Activated CD8-positive, alpha-beta memory T cell treated with anti-CD3 and anti-CD28 coated beads for 1 hour (primary cell): ENCODE measurements at places on chromosomes 6 and 20.

GRCh38 chr20:11156922-11157321 is 483.1 kb upstream of the JAG1 start:
- no peak for DNase-seq

- no peak for DNase-seq
Measured at GRCh38 chr6:26420688-26421171, 18.7 kb downstream of the BTN3A1 start.

DNA sequence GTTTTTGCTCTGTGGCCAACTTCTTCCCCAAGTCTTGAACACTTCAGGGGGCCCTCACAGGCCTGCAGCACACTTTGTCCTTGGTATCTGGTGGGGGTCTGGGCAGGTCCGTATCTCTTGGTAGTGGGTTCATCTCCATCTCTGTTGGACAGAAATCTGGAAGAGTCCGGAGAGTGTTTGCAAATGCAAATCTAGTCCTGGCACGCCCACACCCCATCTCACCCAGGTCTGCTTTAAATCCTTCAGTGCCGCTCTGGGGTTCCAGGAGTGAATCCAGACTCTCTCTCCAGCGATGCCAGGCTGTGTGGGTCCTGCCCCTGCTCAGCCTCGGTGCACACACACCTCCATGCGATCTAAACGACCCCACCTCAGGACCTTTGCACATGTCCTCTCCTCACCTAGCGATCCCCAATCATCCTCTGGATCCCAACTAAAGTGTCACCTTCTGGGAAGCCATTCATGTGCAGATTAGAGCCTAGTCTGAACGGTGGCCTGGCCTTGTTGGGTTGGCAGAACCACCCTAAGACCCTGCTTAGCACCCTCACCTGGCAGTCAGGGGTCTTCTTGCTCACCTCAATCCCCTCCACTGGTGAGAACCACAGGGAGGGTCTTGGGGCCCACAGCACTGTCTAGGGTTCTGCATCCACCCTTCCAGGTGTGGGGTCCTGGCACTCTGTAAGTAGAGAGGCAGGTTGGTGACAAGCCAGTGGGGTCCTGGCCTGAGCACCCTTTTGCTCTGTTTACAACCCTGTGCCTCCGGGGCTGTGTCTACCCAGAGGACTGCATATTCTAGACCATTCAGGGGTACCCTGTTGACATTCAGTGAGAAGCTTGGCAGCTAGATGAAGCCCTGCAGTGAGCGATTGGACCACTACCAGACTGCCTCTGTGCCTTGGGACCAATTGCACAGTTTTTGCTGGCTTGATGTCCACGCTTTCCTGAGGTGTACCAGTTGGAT is 100.8 kb downstream of the SYCP2 start:
- DNase-seq = no peak

DNA sequence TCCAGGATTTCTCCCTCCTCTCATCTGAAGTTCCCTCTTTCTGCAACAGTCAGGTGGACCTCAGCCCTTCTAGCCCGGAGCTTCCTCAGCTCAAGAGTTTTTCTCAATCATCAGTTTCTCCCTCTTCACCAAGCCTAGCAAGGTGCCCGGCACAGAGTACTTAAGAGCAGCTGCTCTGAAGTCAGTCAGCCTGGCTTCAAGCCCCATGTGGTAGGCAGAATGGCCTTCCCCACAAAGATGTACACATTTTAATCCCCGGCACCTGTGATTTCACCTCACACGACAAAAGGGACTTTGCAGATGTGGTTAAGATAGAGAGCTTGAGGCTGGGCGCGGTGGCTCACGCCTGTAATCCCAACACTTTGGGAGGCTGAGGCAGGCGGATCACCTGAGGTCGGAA is 15.1 kb upstream of the RBPJL start:
- no peak for DNase-seq

GRCh38 chr6:71326611-71327010 is 38.0 kb downstream of the OGFRL1 start:
- DNase-seq = no peak

- no peak for DNase-seq
Measured at GRCh38 chr6:144544266-144544830, 259.2 kb downstream of the UTRN start.

DNA sequence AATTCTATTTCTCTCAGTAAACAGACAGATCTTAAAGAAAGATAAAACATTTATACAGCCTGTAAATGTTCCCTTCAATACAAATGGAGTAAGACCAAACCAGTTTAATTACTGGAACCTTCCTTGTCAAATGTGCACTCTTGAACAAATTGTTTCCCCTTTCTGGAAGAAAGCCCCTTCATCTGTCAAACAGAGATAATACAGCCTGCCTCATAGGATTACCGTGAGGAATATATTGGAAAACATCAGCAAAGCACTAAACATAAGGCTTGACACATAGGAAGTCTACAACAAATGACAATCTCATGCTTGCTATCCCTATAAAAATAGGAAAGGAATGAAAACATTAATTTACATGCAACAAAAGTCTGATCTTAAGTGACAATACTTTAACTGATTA is 173.8 kb downstream of the PTPRK start:
- DNase-seq = no peak

- no peak for DNase-seq
Measured at GRCh38 chr20:57895161-57895855, 185.5 kb upstream of the PMEPA1 start.

DNA sequence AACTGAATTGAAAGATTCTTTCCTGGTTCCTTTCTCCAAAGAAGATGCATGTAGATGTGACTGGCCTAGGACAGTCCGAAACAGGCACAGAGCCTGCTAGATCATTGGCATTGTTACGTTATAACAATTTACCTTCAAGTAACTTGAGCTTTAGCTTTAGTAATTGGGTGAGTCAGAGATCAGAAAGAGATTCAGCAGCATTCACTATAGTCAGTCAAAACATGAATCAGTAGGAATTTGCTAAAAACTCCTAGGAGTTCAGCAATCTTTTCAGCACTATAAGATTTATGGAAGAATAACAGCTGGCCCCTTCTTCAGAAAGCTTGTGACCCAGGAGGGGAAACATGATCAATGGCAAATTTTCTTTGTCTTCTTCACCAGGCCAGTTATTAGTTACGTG is 281.7 kb upstream of the PRDM1 start:
- no peak for DNase-seq
